A549 (cell line): ENCODE measurements at places on chromosomes 5 and 9. TPM values are rescaled to one million over a fixed set of nuclear protein-coding genes. Genes with fewer than 3 reads are reported as not detected.

CARD9 gene
- 0.94 to 1.2 TPM (median 0.94 TPM) in 3 replicates for polyA plus RNA-seq

DNA sequence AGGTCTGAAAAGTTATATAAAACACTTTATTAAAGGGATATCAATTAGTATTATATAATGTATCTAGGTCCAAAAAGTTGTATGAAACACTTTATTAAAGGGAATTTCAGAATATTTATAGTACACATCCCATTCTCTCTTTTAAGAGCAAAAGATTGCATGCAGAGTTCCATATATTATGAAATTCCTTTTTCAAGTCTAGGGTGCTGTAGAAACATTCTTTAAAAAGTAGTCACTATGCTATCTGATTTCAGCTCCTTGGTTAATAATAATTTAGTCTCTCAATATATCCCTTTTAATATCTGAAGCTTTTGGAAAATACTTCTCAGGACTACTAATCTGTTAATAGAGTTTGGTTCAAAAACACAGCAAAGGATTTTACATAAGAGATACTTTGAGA, 1496.1 kb upstream of the C9orf72 start:
- no peak for DNase-seq

DNA sequence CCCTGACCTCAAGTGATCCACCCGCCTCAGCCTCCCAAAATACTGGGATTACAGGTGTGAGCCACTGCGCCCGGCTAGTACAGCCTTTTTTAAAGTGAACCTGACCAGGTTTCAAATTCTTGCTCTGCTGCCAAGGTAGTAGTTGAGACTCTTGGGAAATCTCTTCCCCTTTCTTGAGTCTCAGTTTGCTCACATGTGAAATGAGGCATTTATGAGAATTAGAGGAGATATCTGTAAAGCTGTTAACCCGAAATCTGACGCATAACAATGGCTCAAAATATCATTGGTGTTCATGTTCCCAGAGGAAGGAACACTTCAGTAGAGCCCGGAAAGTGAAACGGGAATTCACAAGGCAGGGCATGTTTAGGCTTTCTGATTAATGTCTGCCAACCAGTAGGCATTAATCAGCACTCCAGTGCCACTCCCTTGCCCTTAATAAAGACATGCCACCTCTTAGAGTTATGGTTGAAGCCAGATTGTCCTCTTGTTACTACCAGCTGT, 1.5 kb downstream of the ARPC5L start:
- no peak for DNase-seq

DNA sequence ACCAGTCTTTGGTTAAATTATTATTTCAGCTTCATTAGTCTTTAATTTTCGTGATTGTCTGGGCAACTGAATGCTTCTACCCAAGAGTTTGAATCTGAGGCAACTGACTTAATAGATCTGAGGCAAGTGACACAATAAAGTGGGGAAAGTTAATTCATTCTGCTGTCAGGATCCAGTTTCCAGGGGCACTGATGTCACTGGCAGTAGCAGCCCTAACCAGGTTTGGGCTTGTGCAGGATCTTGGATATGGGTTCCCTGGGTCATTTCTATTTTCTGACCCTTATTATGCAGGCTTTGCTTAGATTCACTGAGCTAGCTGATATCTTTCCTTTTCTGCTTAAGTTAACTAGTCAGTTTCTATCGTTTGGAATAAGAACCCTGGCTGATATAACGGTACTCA, 9.6 kb downstream of the SREK1IP1 start:
- no peak for DNase-seq

MCIDAS gene
- polyA plus RNA-seq = 1.7 to 2.2 TPM (median 1.7 TPM) in 3 replicates

DNA sequence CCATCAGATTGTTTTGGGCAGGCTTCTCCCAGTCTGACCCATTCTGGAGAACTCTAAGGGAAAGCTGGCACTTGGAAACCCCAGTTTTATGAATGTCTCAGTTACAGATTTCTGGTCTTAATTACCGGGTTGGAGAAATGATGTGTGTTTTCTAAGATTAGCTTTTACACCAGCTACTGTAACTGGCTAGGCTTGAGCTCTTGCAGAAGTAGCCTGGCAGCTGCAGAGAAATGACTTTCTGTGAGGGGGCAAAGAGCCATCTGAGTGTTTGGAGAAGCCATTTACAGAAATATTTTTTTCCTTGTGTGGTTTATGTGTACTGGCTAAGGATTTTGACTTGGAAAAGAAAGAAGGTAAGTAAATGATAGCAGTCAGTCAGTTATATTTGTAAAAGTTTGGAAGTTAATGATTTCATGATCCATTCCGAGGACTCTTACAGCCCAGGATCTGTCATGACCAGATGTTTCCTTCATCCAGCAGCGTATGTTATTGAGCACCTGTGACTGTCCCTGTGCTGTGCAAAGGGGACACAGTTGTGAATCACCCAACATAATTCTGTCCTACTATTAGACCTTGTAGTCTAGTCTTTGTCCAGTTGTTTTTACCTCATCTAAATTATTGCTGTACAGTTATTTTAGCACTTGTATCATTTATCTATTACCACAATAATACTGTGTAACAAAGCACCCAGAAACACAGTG, 53.7 kb upstream of the GDNF start:
- DNase-seq = no peak

- no peak for DNase-seq
These were observed 131.9 kb downstream of the KCNIP1 start for GRCh38 chr5:170635706-170636105.

DNA sequence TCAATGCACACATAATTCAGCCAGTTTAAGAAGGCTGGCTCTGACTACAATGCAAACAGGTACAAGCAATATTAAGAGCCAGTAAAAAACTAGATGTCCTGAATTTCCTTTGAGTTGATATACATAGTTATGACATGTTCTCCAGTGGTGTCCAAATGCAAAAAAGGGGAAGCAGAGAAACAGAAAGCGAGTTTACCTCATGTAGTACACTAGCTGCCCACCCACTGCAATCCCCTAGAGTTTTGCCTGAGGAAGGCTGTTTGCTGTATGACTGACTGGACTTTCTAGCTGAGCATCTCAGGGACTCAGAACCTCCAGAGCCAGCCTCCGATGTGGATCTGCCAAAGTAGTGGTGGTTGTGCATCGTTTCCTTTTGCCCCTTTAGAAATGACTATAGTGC, 44.8 kb upstream of the SLC1A3 start:
- DNase-seq = no peak

DNA sequence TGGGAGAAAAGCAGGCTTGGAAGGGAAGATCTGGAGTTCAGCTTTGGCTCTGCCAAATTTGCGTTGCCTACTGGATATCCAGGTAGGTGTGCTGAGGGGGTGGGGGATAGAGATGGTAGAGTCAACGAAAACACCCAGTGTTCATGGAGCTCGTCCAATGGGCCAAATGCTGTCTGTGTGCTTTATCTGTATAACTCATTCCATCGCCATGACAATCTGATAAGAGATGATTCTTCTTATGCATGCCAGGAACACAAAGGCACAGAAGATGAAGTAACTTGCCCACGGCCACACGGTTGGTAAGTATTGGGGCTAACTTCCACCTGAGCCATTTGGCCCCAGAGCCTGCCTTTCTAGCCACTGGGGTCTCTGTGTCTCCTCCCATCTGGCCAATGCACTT, 53.2 kb downstream of the BOD1 start:
- DNase-seq = no peak

DNA sequence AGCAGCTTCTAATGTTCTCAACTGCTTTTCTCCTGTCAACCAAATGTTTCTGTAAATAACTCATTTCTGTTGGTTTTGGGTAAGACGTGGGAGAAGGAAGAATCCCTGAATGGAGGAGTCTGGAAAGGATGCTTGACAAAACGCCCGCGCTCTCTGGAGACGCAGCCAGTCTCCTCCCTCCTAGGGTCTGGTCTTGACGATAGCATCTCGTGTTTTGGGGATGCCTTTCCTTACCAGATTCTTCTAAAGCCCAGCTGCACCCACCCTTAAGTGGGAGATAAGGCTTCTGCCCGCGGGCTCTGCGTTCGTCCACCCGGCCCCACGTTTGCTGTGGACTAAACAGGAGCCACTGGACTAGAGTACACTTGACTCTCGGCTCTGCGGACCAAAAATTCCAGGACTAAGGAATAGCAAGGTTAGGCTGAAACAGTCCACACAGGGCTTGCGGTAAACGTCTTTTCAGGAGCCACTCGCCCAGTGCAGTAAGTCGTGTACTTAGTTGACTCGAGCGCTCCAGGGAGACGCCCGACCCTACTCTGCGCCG, 491 bp upstream of the CTSL start:
- peak; percentile 42 for DNase-seq

- no peak for DNase-seq
These were observed 251.6 kb upstream of the PTGER4 start for GRCh38 chr5:40428126-40428525.

AGXT2 gene
- not detected in 3 replicates for polyA plus RNA-seq

DNA sequence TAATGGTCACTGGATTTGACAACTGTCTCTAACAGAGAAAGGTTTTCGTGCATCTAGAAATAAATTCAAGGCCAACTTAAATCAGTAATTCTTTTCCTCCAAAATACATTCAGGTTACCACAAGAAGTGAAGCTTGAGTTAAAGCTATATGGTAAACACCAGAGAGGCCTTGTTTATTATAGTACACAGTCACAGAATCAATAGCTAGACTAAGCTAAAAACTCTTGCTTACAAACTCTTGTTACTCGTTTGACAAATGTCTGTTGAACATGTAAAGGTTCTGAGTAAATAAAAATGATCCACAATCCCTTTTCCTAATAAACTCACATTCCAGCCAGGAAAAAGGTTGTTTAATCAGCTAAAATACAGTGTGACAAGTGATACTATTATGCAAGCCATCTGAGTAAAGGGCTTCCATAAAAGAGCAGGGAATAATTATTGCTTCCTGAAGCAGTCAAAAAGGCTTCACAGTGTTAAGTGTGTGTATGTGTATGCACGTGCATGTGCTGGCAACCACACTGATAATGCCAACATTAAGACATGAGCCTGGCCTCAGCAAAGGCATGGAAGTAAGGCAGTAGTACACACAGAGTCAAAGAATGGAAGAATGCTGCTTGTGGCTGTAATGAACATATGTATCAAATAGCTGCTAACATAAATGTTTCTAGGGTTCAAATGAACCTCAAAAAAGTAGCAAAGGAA, 12.8 kb downstream of the PTAR1 start:
- no peak for DNase-seq

LVRN gene
- polyA plus RNA-seq = 0.03 to 0.06 TPM (median 0.05 TPM) in 3 replicates

GFI1B gene
- not detected in 3 replicates for polyA plus RNA-seq

GRCh38 chr5:156681265-156681664, 168.8 kb upstream of the PPP1R2B start:
- DNase-seq = no peak

- no peak for DNase-seq
These were observed 48.1 kb downstream of the IQGAP2 start for GRCh38 chr5:76451031-76451701.

BRINP1 gene
- polyA plus RNA-seq = 0.14 to 0.45 TPM (median 0.17 TPM) in 3 replicates

GOLGA2 gene
- 53.9 to 63.2 TPM (median 60.1 TPM) in 3 replicates for polyA plus RNA-seq

GRCh38 chr5:51001227-51001923, 334.9 kb downstream of the PARP8 start:
- DNase-seq = no peak

NUTM2G gene
- not detected in 3 replicates for polyA plus RNA-seq

GCNT4 gene
- polyA plus RNA-seq = 0.25 to 0.28 TPM (median 0.28 TPM) in 3 replicates

- no peak for DNase-seq
These were observed 14.7 kb downstream of the KLHL9 start for GRCh38 chr9:21320465-21320864.

DNA sequence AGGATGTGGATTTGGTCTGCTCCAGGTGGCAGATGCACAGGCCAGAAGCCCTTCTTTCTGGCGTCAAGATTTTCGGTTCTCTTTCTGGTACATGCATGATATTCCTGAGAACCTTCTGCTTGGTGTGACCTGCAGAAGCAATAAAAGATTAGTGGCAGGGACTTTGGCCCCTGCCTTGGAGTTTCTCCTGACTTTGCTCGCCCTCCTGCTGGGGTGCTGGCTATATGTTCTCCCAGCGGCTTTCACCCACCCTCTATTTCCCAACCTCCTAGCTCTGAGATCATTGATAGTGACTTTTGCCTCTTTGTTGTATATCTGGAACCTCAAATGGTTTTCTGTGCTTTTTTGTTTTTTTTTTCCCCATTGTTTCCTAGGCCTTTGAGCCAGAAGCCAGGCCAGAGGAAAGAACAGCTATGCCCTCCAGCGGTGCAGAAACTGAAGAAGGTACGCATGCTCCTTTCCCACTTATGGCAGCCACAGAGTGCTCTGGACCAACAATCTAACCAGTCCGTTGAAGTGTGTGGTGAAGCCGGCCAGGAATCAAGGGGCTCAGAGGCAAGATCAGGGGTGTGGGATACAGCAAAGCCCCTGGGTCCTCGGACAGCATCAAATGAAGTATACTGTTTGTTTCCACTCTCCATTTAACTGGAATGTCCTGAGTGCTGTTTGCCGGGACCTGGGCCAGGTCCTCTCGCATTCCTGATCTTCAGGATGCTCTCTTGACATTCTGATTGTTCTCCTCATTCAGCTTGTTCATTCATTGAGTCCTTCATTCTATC, 154.5 kb downstream of the ARHGEF28 start:
- no peak for DNase-seq
